ENCODE measurements at places on chromosomes 7 and 10.
A peak's percentile ranks its signal among the peaks of the same experiment; 100 is the strongest.

GRCh38 chr7:123846217-123846891 lies 1.4 kb downstream of the HYAL4 start:
- no peak for DNase-seq

DNA sequence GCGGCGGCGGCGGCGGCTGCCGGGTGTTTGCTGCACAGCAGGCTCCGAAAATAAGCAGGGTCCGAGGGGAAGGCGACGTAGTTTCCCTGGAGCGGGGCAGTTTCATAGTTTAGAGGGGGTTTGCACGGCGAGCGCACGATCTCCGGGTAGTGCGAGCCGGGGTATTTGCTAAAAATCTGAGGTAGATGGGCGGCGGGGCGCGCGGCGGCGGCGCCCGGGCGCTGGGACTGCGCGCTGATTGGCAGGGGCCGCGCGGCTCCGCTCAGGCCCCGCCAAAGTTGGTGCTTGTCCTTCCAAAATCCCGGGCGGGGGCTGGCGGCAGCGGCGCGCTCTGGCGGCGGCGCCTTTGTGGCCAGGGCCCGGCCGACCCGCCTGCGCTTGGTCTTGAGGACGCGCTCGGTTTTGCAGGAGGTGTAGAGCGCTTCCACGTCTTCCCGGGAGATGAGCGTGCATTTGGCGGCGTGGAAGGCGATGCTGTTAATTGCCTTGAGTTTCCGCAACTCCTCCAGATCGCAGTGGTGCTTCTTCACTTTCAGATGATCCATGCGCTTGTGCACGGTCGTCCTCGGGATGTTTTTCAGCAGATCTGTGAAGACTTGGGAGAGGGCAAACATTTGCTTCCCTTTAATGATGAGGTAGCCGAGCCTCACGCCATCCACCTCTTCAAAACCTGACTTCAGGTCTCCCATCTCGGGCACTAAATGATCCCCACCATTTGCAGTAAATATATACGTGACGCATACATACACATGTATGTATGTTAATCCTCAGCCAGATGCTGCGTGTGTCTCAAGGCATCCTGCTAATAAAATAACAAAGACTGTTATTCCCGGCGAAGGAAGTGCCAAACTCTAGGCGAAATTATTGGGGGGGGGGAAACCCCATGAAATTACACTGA lies 8.1 kb downstream of the SKIDA1 start:
- DNase-seq = peak; percentile 39

DNA sequence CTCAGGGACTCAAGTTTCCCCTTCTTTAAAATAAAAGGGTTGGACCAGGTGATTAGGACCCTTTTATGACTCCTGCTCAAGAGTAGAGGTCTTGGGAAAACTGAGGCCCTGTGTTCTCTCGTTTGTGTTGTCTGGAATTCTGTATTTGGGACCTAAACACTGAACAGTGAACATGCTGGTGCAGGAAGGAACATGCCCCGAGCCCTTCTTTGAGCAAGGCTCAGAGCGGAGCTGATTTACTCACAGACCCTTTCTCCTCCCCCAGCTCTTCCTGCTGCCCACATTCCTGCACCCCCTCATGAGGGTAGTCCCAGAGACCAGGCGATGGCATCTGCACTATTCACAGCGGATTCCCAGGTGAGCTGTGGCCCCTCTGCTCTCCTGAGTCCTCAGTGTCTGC lies 14.2 kb downstream of the ZKSCAN1 start:
- no peak for DNase-seq

- no peak for DNase-seq
Measured at GRCh38 chr7:87507446-87507845, 32.0 kb upstream of the ABCB4 start.

GRCh38 chr7:101218236-101219125 lies 516 bp downstream of the ZNHIT1 start:
- DNase-seq = no peak

GRCh38 chr10:44978570-44979280 lies at the start of gene DEPP1:
Gene DEPP1 (minus strand): TSS chr10:44978809. CDS start chr10:44978030, 779 bp downstream.
- peak; percentile 34 for DNase-seq

GRCh38 chr10:37403776-37404175 lies 278.4 kb downstream of the ANKRD30A start:
- DNase-seq = no peak

- no peak for DNase-seq
Measured at GRCh38 chr10:43038783-43039623, 37.9 kb upstream of the RET start.

DNA sequence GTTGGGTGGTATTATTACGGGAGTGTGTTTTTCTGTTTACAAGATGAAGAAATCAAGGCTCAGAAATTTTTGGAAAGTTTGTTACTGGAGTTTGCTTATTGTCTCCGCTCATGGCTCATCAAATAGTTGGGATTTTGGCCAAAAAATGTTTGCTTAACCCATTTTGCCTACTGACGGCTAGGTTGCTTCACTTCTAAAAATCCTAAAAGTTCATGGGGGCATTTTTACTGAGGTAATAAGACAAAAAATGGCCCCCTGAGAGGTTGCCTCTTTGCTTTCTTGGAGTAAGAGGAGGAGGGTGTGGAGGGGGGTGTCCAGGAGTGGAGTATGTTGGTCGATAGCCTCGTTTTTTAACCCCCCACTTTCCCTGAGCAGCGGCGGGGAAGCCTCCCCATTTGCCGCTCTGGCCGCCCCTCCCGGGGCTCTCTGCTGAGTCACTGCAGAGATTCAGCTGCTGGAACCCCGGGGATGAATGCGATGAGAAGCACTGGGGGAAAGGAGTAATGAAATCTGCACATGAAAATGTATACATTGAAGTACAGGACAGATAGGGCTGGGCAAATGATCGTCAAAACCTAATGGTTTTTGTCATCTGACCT lies 1.5 kb downstream of the MEST start:
- DNase-seq = no peak

- no peak for DNase-seq
Measured at GRCh38 chr7:117021986-117022385, 68.7 kb downstream of the ST7 start.

DNA sequence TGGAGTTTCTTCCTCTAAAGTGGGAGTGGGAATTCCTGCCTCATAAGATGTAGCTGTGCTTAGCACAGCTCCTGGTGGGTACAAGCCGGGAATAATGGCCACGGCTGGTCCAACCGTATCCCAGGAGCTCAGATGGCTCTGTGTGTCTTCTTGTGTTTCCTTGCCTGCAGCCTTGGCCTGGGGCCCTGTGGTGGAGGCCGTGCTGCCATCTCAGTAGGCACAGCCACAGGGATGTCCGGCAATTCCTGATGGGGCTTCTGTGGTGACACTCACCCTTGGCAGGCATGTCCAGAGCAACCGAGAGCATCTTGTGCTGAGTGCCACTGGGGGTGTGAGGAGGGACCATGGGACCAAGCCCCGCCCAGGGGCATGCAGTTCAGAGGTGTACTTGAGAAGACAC lies 50.0 kb upstream of the AQP1 start:
- no peak for DNase-seq

DNA sequence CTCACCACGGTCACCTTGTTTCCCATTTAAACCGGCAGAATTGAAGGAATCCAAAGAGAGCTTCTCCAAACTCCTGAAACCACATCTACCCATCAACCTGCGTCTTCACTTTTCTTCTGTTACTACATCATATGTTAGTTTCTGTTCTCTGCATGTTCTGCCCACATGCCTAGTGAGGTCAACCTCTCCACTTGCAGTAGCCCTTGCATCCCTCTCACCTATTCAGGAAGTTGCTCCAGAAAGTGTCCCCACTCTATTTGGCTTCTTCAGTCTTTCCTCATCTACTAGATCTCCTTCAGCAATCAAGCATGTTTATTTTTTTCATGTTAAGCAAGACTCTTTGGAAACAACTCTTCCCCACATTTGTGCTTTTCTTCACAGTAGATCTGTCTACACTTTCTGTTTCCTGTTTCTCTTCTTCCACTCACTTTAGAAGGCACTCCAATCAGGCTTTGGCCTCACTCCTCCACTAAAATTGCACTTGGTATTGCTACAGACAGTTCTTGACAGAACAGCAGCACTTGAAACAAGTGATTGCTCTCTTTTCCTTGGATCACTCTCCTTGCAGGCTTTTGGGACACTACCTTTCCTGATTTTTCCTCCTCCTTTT lies 7.5 kb downstream of the SAMD9L start:
- DNase-seq = no peak

GRCh38 chr7:132899833-132900232 lies 182.1 kb downstream of the CHCHD3 start:
- no peak for DNase-seq

- no peak for DNase-seq
Measured at GRCh38 chr10:72719941-72720592, 28.1 kb downstream of the MCU start.

- DNase-seq = no peak
Measured at GRCh38 chr10:73781548-73781878, 335 bp upstream of the CHCHD1 start.

- no peak for DNase-seq
Measured at GRCh38 chr10:47443145-47443544, 40.8 kb downstream of the ANXA8 start.
